ENCODE measurements at places on chromosomes 6 and 20.

GRCh38 chr6:88047510-88048150 is at the start of gene SPACA1:
SPACA1 (plus strand) TSS chr6:88047841; CDS start chr6:88047906, 65 bp downstream.
- no peak for DNase-seq

DNA sequence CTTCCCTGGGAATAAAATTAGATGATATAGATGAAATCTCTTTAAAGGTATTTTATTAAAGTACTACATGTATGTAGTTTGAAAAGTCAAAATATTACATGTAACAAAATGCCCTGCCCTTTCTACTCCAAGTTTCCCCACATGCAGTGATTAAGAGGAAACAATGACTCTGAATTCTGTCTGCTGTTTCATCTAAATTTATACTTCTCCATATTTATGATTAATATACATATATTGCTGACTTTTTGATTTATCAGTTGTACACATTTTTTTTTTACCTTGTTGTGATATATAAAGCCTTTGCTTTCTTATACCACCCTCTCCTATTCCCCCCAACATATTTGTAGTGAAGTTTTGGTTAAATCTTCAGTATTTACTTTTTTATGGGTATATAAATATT is 127.9 kb downstream of the ZFAND3 start:
- DNase-seq = no peak

GRCh38 chr20:47907031-47907675 is 121.9 kb upstream of the SULF2 start:
- no peak for DNase-seq

DNA sequence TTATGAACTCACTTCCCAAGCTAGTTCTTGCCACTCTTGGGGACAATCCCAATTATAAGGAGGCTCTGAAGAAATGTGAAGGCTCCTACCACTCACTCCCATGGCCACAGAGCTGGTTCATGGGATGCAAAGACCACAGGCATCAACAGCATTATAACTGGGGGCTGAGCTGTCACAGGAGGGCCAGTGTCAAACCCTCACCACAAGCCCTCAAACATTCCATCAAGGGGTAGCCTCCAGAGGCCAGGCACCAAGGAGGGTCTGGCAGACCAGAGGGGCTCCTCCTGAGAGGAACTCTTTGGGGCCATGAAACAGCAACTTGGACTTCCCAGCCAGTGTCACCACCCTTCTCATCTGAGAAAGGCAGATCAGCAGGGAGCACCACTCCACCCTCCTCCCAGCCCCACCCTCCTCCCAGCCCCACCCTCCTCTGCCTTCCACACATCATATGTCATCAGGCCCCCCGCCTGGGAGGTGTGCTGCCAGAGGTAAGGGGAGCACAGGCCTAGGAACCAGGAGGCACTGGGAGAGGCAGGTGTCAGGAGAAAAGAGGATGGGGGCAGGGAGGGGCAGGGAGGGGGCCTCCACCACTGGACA is 1.2 kb upstream of the TSPO2 start:
- DNase-seq = no peak

GRCh38 chr6:91506509-91506908 is 919.6 kb upstream of the MAP3K7 start:
- DNase-seq = no peak

DNA sequence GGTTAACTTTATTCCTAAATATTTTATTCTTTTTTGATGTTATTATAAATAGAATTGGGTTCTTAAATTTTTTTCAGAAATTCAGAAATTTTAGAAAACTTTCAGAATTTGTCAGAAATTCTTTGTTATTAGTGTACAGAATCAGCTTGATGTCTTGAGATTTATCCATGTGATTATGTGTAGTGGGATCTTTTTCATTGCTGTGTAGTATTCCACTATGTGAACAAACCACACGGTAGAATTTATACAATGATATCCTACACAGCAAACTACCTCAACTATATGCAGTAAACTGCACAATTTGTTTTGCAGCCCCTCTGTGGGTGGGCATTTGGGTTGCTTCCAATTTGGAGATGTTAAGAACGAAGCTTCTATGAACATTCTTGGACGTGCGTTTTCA is 43.9 kb downstream of the PACSIN1 start:
- no peak for DNase-seq

- no peak for DNase-seq
Measured at GRCh38 chr6:34236131-34236442, 586 bp upstream of the HMGA1 start.

GRCh38 chr20:31948008-31948407 is 3.8 kb downstream of the PDRG1 start:
- DNase-seq = no peak

DNA sequence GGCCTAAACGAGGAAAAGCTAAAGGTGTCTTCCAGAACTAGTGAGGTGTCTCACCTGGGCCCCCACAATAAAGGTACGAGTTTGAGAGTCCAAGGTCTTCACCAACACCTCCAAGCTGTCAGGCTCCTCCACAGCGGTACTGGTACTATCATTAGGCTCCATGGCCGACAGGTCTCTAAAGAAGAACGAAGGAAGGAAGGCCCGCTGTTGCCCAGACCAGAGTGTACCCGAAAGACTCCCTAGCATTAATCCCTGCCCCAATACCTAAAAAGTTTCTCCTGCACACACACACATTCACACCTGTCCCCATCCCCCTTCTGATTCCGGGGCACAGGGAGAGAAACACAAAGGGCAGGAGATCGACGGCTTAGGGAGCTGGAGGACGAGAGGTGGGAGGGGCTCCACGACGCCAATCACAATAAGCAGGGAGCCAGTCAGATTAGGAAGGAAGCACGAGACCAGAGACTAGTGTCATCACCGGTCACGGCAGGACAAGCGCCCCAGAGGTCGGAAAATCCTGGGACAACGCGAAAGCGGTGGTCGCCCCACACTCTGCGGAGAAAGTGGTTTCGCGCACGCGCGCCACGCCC is 764 bp downstream of the BAG6 start:
- DNase-seq = no peak

DNA sequence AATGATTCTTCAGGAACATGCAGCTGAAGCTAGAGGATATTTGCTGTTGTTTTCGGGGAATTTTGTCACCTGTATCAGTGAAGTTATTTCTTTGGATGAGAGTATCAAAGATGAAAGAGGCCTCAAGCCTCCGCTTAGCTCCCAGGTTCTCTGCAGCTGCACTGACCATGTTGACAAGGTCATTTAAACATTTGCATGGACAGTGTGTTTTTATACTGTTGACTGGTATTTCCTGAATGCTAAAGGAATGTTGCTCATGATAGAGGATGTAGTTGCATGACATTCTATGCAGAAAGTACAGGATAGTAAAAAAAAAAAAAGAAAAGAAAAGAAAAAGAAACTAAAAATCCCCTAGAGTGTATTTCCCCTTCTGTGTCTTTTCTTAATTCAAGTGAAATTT is 165.6 kb upstream of the LAMP5 start:
- no peak for DNase-seq

DNA sequence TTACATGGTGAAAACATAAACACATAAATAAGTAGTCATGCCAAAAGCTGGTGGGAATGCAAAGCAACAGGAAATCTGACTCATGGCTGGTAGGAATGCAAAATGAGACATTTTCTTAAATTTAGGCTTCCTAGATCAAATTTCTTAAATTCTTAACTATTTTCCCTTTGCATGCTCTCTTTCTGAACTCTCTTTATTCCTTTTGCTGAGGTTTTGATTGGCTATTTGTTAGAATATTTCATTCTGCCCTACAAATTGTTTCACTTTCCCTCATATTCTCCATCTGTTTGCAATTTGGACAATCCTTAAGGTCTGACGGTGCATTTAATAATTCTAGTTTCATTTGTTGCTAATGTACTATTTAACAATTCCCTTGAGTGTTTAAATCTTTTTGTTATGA is 437.5 kb upstream of the RGS17 start:
- DNase-seq = no peak

DNA sequence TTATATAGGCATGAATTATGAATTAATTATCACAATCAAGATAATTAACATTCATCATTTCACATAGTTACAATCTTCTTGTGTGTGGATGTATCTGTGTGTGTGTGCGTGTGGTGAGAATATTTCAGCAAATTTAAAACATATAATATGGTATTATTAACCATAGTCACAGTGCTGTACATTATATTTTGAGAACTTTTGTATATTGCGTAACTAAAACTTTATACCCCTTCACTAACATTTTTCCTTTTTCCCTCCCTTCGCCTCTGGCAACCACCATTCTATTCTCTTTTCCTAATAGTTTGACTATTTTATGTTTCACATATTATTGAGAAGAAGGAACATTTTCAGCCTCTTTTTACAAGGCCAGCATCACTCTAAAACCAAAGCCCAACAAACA is 176.8 kb downstream of the HTR1B start:
- no peak for DNase-seq

GRCh38 chr6:137880746-137881521 is 13.9 kb downstream of the TNFAIP3 start:
- DNase-seq = no peak

DNA sequence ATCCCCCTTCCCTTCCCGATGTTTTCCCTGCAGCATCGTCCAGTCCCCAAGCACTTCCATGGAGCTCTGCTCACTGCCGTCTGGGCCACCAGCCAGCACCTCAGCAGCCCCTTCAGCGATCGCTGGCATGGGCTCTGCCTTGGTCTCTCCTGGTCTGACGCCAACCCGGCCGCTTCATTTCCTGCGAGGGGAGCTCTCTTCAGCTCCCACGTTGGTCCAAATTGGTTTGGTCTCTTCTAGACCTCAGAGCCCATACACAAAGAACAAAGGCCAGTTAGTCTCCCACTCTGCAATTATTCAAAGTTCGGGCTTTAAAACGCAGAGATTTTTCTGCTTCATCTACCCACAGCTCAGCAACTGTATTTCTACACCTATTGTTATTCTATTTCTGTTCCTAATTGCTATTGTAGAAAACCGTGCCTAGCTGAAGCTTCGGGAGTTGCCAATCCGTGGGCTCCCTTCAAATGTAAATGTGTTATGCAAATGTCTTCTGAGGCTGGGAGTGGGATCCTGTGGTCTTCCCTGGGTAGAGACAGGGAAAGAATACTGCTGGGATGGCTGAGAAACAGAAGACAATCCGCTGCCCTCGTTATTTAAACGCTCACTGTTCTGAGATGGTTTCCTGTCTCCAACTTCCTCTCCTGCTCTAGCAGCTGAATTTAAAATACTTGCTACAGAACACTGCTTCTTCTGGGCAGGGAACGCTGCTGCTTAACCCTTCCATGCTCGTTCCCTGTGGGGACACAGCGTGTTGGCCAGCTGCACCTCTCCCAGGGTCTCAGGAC is 154.2 kb upstream of the QKI start:
- DNase-seq = peak; percentile 47

- no peak for DNase-seq
Measured at GRCh38 chr6:118895261-118895560, 1.3 kb downstream of the ASF1A start.

DNA sequence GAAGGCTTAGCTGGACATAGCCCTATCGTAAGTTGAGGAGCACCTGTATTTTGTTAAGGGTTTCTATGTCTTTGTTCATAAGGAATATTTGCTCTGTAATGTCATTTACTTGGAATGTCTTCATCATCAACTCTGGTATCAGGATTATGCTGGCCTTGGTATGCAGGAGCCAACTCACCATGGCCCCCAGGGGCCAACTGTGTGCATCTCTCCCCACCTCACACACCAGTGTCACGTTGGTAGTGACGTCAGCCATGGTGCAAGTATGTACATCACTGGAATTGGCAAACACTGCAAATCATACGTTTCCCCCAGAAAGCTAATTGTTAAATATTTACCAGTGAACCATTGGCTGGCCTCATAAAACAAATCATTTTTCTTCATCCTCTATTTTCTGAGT is 70.8 kb downstream of the YTHDF1 start:
- DNase-seq = no peak

DNA sequence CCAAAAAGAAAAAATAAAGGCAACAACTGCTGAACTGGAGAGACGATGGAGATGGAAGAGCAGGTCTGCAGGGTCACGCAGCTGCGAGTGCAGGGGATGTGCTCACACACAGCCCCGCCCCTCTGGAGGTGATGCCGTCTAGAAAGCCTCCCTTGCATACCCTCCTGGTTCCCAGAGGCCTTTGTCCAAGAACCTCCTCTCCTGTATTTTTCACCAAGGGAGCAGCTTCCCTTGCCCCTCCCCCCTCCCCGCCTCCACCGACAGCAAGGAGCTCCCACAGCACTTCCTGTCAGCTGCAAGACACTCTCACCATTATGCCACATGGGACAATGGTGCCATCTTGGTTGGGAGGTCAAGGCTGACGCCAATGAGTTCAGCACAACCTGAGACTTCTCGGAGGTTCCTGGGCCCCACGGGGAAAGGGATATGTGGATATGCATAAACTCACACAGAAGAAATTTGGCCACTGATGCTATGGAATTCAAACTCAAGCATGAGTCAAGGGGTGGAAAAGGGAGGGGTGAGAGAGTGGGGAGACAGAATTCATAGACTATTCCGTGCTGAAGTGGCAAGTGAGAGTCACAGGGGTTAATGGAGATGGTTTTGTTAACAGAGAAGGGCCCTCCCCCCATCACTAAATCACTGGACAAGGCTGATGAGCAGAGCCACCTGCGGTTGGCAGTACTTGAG is 132.9 kb downstream of the SCML4 start:
- DNase-seq = no peak

DNA sequence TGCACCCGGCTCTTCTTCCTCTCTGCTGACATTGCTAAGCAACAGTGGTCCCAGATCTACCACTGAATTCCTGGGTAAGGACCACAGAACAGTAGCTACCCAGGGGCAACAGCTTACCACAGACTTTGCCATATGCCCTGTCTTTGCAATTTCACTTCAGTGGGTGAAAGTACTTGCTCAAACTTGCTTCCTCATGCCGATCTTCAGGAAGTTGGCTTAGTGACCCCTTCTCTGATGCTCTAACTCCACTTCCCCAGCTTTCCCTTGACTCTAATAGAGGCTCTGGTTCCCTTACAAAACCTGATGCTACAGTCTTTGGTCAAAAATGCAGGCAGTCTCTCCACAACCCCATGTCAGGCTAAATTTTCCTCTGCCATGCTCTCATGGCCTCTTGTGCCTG is 3.3 kb upstream of the TAAR5 start:
- no peak for DNase-seq

GRCh38 chr20:17501701-17502100 is 29.5 kb downstream of the BFSP1 start:
- no peak for DNase-seq

DNA sequence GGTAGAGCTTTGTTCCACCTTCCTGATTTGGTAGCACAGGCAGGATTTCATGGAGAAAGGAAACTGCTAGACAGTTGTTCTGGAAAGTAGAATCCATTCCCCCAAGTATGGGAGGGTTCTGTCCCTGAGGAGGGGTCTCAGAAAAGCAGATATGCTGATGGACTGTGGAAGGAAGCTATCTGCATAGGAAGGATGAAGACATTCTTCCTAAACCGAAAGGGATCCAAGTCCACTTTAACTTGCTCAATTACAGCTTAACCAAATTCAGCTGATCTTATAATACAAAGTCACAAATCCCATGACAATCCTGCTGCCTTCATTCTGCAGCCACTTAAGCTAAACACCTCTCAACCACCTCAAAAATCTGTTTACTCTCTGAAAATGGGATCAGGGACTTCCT is 2.6 kb downstream of the MAN1A1 start:
- DNase-seq = no peak

- DNase-seq = peak; percentile 24
Measured at GRCh38 chr6:7050872-7051779, 56.6 kb upstream of the RREB1 start.

Data from BE2C (cell line).